ENCODE measurements at places on chromosomes 11 and 22. TPM values are rescaled to one million over a fixed set of nuclear protein-coding genes. Genes with fewer than 3 reads are reported as not detected.

Gene GGT5
- total RNA-seq: 4.9 TPM

Gene TIGD3
- total RNA-seq: not detected

Gene SMCO4
- total RNA-seq: 19.6 TPM

Gene MS4A12
- total RNA-seq: not detected

Gene SLC22A8
- not detected for total RNA-seq

Gene SCUBE2
- total RNA-seq: 53.9 TPM

Gene OR52N4
- total RNA-seq: not detected

Gene NELL1
- total RNA-seq: 78.7 TPM

Gene KCNQ1
- total RNA-seq: 2.6 TPM

Gene PLAAT2
- total RNA-seq: 3.7 TPM
